ENCODE measurements at places on chromosomes 3 and 15.

DNA sequence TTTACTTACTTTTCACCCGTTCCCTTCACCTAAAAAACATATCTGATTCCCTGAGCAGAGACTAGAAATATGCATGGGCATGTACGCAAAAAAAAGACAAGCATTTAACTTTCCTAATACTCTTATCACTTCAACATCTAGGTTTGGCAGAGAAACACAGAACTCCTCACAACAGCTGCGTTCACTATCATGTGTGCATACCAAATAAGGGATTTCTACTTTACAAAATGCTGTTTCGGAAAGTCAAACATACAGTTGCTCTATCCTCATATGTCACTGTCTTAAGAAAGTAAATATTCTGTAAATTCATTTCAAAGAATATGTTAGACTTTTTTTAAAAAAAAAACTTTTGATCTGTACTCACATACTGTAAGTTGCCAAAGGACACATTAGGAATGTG lies 65.1 kb upstream of the CBLB start:
- no peak for DNase-seq

DNA sequence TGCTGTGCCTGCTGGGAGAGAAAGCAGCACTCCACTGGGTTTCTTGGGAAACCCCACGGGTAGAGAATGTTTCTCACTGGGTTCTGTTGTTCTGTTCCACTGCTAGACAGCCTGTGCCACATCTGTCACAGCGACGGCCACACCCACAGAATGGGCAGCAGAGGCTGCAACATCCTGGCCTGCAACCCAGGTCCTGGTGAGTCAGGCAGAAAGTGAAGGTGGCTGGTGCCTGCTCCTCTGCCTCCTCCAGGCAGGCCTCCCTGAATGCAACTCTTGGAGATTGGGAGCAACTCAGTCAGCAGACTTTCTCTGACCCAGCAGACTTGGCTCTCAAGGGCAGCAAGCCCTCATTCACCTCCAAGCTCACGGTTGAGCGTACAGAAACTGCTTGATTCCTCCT lies 13.0 kb downstream of the C3orf18 start:
- DNase-seq, result no peak

GRCh38 chr15:63474810-63475316 lies 29.5 kb upstream of the USP3 start:
- DNase-seq, result no peak

GRCh38 chr3:190210608-190211007 lies 89.9 kb upstream of the P3H2 start:
- DNase-seq, result no peak

GRCh38 chr3:127159543-127159942 lies 33.4 kb upstream of the PRR23E start:
- no peak for DNase-seq

DNA sequence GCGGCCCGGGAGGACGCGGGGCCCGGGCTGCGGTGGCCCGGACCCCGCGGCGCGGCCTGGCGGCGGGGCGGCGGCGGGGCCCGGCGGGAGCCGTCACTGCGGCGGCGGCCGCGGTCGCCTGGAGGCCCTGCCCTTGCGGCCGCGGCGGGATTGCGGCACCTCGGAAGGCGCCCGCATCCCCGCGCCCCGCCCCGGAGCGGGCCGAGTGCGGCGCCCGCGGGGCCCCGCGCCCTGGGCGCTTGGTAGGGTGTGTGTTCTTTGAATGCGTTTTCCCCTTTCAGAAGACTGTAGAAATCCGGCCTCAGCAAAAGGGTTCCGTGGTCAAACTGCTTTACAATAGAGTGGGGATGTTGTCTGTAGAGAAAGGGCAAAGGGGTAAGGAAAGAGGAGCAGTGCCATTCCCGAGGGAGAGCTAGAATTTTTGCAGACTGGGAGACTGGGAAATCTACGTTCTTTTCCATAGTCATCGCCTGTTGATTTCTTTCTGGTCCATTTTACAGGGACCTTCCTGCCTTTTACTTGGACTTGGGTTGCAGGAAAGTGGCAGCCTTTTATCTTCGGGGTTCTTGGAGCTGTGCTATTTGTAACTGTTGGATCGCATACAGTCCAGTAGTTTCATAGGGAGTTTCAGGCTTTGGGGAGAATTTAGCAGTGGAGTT lies 630 bp downstream of the SNRK start:
- peak; percentile 29 for DNase-seq

GRCh38 chr3:59769127-59769750 lies 719.4 kb upstream of the CFAP20DC start:
- no peak for DNase-seq

- no peak for DNase-seq
These were observed 238.5 kb downstream of the NSUN3 start for GRCh38 chr3:94301366-94301765.

DNA sequence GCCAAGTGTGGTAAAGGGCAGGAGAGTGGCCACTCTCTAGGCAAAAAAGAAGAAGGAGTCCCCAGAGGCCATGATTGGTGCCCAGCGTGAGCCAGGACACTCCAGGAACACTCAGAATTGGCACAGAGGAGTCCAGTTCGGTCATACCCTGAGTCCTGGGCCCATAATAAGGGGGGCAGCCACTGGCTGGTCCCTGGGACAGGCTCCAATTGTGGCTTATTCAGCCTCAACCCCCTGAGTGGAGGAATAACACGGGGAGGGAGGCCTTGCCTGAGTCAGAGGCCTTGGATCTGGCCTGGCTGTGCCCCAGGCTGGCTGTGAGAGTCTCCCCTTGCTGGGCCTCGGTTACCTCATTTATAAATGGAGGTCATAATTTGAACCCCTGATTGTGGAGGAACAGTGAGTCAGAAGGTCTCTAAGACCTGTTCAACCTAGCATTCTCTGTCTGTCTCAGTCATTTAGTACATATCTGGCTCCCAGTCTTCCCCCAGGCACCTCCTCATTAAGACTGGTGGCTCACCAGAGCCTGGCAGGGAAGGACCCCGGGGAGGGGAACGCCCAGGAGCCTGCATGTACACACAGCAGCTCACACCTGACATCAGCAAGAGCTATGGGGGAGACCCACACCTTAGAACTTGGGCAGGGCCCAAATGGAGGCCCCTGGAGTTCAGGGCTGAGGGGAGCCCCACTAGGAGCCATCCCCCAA lies 95.9 kb upstream of the ATP2B2 start:
- no peak for DNase-seq

GRCh38 chr3:43999728-44000319 lies 241.9 kb upstream of the TOPAZ1 start:
- DNase-seq, result no peak

- no peak for DNase-seq
These were observed 289.1 kb upstream of the ZNF385D start for GRCh38 chr3:22040150-22040549.

GRCh38 chr3:112089956-112090886 lies 4.0 kb downstream of the C3orf52 start:
- no peak for DNase-seq

GRCh38 chr3:15499536-15499935 lies 22.0 kb downstream of the COLQ start:
- no peak for DNase-seq

DNA sequence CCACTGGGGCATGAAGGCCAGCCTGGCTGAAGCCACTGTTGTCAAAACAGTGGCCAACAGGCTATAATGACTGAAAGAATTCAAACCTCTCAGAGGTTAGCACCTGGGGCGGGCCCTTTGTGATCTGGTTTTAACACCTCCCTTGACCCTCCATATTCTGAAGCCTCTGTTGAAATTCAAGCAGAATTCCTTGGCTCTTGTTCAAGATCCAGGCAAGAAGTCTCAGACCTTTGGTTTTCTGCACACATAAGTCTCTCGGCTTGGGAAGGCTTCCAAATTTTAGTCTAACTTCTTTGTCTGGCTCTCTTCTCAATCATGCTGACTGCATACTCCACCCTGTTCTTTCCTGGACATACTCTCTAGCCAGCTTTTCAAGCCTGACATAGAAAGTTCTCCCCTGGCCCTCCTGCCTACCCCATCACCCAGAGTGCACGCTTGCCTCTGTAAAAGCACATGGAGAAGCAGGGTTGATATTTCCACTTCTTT lies 144.5 kb downstream of the PDZRN3 start:
- DNase-seq, result no peak

GRCh38 chr3:33331414-33331813 lies 54.2 kb downstream of the FBXL2 start:
- no peak for DNase-seq

- DNase-seq, result no peak
These were observed 226.0 kb downstream of the KLF13 start for GRCh38 chr15:31552482-31553099.

DNA sequence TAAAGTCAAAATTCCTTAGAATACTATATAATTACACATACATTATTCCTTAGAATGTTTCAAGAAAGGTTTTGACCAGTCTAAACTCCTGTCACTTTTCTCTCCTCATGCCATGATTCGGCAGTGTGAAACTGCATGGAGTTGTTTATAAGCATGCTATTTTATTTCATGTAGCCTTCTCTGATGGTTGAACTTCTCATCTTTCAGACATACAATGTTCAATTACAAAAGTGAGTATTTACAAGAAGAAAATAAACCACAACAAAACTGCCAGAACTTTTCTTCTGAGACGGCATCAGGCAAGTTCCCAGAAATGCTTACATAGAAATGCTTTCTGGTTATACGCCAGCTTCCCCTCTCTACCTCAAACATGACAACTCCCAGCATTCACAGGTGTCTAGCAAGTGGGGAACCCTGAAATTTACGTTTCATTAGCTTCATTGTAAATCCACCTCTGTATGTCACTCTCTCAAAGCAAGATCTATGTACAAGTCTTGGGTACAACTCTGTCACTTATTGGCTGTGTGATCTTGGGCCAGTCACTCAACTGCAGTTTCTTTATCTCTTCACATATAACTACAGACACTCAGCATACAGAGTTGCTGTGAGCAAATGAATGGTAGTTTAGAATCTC lies 42.7 kb downstream of the HDGFL3 start:
- peak; percentile 55 for DNase-seq

- DNase-seq, result no peak
These were observed 833.0 kb downstream of the AGBL1 start for GRCh38 chr15:86912661-86913060.

DNA sequence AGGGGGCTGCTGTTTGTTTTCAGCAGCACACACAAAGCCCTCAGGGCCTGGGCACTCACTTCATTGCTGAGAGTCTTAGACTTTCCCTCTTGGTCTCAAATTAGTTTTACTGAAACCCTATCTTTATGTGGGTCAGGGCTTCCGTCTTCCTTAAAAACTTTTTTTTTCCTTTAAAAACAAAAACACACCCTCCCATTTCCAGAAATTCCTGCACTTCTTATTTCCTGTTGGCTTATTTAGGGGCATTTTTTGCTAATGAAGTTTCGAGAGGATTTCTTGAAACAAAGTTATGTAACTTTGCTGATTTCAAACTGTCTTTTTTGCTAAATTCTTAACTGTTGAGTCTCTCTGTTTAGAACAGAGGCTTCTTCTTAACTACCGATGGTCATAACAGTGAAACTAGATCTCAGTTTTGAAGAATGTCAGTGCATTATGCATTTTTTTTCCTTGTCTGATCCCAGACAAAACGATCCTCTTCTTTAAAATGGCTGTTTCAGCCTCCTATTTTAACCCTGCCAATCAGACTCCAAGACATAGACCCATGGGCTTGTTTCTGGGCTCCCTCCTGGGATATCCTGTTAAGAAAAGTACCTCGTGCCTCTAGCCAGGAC lies 23.3 kb downstream of the ANAPC13 start:
- DNase-seq, result no peak

GRCh38 chr15:68227643-68228142 lies 1.8 kb downstream of the CLN6 start:
- no peak for DNase-seq

DNA sequence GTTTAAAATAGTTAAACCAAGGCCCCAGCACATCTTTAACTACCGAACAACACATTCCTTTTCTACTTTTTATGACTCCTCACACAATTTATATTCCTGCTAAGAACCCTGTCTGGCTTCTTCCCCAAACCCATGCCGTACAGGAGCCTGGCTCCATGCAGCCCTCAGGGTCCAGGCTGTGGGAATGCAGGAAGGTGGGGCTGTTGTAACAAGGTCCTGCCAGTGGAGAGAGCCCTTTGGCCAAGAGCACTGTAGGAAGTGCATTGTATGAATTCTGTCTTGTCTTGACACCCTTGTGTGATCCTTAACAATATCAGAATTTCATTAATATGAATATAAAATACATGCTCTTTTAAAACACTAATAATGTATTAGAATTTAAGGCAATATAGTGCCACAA lies 563.8 kb downstream of the TBL1XR1 start:
- no peak for DNase-seq

- DNase-seq, result no peak
These were observed 19.1 kb upstream of the CHST2 start for GRCh38 chr3:143100451-143100850.

DNA sequence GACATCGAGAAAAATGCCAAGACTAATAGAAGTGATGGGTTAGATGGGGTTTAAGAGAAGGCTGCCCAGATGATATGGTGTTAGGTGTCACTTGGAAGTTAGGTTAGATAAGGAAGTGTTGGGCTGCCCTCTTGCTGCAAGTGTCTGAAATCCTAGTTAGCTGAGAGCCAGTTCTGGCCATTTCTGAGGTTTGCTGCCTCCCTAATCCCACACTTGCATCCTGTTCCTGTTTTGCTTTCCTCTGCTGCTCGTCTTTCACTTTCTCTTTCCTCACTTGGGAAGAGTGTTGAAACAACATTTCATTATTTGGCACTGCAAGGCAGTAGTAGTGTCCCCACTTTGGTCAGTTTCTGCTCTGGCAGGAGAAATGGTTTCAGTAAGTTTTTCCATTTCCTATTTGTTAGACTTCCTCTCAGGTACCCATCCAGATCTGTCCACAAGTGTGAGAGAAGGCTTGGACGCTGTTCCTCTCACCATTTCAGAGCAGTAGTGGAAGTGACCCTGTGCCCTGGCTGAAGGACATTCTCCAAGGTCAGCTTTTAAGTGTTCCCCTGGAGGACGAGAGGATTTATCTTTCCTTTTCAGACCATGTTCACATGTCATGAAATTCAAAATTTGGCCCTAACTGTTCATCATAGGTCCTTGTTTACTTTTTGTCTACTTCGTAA lies 93.3 kb downstream of the ADAMTSL3 start:
- no peak for DNase-seq

DNA sequence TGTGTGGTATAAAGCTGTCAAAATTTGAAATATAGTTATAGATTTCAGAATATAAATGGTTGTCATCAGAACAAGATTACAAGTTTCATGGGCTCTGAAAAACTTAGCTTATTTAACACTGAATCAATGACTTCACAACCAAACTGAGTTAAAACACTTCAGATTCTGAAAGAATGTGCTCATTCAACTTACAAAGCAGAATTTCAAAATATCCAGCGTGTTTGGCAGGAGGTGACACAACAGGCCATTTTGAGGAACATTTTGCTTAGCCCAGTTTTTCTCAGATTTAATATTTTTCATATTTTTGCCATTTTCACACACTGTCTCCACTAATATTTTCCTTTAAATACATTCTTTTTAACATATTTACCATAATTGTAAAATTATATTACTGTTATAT lies 781.1 kb downstream of the TUSC7 start:
- no peak for DNase-seq

- DNase-seq, result no peak
These were observed 572.6 kb downstream of the FOXP1 start for GRCh38 chr3:71010726-71011455.

- no peak for DNase-seq
These were observed 102.5 kb upstream of the TJP1 start for GRCh38 chr15:29924750-29925149.
